ENCODE measurements at places on chromosomes 16 and 17. TPM values are rescaled to one million over a fixed set of nuclear protein-coding genes. Genes with fewer than 3 reads are reported as not detected.

DLX4 gene
- not detected for polyA plus RNA-seq

TP53TG3 gene
- not detected for polyA plus RNA-seq

DNA sequence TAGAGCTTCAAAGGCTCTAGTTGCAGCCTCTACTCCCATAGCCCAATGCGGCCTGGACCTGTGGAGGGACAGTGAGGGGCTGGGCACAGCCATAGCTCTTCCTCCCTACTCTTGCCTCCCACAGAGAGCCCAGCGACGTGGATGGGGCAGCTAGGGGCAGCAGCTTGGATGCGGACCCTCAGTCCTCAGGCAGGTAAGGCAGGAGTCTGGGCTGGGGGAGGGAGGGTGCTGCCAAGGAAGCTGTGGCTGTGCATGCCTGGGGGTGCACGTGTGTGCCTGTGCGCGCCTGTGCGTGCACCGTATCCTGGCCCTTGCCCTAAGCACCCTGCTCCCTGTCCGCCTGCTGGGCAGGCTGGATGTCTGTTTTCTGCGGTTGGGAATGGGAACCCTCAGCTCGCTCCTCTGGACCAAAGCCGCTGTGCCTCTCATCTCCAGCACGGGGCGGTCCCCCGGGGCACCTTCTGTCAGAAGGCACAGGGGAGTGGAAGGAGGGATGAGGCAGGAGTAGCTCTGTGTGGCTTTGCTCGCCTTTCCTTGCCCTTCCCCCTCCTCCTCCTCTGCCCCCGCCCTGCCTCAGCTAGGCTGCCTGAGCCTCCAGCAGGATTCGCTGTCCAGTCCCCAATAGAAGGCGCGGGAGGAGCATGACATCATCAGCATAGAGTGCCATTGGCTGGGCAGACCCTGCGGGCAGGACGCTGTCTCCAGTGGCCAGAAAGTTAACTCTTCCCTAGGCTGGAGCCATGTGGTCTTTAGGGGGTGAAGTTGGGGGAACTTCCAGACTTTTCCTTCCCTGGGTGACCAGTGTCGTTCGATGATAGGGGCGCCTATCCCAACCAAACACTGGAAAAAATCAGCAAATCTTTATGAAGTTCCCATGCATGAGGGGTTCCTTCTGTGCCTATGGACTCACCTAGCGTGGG lies 797 bp downstream of the PRCD start:
- peak; percentile 94 for DNase-seq

GRCh38 chr16:798666-799065 lies 1.9 kb downstream of the GNG13 start:
- DNase-seq, result no peak

DNA sequence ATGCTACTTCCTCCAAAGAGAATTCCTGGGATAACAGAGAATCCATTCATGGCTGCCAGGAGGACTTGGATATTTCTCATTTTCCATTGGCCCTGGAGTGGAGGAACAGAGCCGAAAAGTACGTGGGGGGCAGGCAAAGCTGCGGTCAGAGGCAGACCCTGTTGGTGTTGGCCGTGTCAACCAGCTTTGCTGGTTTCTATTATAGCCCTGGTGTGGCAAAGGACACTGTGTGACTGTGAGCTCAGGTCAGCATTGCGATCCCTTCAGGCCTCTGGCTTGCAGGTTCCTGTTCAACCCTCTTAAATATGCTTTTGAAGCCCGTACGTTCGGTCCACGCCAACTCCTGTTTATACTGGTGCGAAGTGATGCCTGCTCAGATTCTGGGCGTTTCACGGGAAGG lies 596.2 kb downstream of the MAF start:
- no peak for DNase-seq

DNA sequence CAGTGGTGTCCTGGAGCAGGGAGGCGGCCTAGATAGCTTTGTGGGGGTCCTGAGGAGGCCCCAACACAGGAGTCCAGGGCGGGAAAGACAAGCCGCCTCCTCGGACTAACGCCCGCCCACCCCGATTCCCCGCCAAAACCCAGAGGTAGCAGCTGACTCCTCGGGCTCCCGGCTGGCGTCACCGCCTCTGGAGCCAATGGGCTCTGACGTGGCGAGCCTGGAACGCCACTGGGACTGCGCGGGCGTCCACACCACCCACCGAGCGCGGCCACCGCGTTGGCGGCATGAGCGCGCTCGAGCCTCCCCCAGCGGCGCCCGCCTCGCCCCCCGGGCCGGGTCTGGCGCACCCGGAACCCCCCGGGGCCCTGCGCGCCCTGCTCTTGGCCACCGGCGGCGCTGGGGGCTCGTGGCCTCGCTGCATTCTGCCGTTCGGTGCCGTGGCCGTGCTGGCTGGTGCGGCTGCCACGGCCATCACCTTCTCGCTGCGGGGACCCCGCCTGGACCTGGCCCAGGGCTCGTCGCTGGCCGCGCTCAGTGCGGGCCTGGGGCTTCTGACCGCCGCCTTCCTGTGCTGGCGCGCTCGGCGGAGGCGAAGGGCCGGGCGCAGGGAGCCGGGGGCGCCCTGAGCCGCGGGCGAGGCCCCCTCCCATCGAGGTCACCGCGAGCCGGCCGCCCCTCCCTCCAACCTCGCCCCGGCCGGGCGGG lies 3.4 kb upstream of the NTN3 start:
- peak; percentile 72 for DNase-seq

GRCh38 chr16:89219365-89219764 lies 1.9 kb downstream of the ZNF778 start:
- DNase-seq, result no peak
